Activated T-helper 17 cell treated with anti-CD3 and anti-CD28 coated beads, Interleukin-2, amount 50 U/mL, for 72 hours (primary cell): ENCODE measurements at places on chromosomes 4 and X. TPM values are rescaled to one million over a fixed set of nuclear protein-coding genes. Genes with fewer than 3 reads are reported as not detected.
A peak's percentile ranks its signal among the peaks of the same experiment; 100 is the strongest.

Gene KCNIP4
- not detected for total RNA-seq

- no peak for ATAC-seq
Observed at GRCh38 chrX:140510306-140510676, 5.4 kb upstream of the SOX3 start.

GRCh38 chr4:54986095-54986846 lies 139.1 kb downstream of the KDR start:
- ATAC-seq: no peak

- ATAC-seq: no peak
Observed at GRCh38 chr4:124092541-124092984, 620.0 kb downstream of the ANKRD50 start.

Gene FABP2
- not detected for total RNA-seq

GRCh38 chr4:56106180-56107147 lies 157.7 kb downstream of the CEP135 start:
- no peak for ATAC-seq

Gene NXF2B
- not detected for total RNA-seq

Gene ARAP2
- 44.8 TPM for total RNA-seq

DNA sequence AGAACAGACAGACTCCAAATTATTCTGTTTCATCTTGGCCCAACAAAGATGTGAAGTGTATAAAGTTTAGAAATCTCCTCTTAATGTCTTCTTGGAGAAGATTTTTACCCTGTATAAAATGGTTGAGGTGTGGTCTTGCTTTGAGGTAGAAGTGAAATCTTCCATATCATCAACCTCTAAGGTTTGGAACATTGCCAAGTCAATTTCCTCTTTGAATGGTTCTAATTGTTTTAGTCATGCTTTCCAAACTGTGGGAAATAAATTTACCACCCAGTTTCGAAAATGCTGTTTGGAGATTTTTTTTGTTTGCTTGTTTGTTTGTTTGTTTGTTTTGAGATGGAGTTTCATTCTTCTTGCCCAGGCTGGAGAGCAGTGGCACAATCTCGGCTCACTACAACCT lies 174.1 kb upstream of the ADAMTS3 start:
- ATAC-seq: no peak

DNA sequence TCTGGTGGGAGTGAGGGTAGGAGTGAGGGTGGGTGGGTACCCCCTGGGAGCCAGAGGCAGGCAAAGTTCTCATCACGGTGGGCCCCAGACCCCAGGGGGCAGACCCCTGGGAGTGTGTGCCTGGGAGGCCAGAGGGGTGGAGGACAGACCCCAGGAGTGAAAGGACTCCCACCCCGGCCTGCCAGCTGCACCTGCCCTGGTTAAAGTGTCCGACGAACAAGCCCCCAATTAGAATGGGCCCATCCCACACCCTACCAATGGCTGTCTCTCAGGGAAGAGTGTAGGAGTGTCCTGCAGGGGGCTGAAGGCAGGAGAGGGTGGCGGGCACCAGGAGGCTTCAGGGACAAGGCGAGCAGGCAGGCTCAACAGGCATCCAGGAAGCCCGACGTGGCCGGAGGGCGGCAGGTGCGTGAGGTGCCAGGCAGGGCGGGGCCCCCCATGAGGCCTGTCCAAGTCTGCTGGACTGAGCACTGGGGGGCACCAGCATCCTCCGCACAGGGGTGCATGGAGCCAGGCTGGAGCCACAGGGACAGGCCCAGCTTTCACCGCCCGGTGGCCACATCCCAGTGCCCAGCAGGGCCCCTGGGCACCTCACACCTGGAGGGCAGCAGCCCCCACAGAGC lies 8.7 kb downstream of the PDE6B start:
- ATAC-seq: no peak

Gene LIMCH1
- total RNA-seq: not detected

DNA sequence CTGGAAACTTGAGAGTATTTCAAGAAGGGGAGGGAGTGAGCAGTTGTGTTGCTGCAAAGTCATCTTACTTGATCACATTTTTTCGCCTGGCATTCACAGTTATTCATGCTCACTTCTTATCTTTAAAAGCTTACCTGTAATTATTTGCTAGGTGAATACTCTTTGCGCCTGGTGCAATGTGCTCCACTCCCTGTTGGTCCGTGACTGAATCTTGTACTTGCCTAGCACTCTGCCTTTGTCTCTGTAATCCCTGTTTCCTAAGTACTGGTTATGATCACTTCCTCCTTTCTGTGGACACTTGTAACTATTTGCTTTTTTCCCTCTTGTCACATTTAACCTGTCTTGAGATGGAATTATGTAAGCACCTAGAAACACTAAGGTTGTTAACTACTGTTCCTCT lies 5.8 kb downstream of the BMP2K start:
- ATAC-seq: no peak

Gene GPC4
- not detected for total RNA-seq

Gene USP17L28
- total RNA-seq: not detected

DNA sequence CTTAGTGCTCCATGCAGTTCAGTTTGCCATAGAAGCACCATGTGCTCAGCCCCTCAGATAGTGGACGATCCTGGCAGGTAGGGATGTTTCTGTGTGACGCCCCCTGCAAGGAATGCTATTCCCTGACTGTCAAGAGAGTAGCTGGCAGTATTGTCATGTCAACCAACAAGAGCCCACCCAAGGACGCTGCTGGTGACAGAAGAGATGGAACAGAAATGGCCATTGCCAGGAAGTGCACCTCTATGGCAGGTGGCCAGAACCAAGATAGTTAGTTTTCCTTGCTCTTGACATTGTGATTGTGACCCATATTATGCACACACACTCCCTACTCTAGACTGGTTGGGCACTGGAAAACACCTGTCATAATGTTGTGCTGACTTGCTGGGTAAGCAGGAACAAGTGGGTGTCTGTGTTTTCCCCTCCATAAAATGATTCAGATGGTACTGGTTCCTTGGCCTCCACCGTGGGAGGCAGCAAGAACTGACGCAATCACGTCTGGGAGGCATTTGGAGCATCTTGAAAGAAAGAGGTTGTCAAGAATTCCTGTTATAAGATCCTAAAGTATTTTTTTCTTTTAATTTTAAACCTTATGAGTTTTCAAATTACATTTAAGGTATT lies 507.9 kb downstream of the MID1IP1 start:
- ATAC-seq: peak; percentile 93

Gene MBNL3
- total RNA-seq: 13.9 TPM

Gene DMP1
- total RNA-seq: not detected

Gene CENPVL1
- total RNA-seq: not detected

DNA sequence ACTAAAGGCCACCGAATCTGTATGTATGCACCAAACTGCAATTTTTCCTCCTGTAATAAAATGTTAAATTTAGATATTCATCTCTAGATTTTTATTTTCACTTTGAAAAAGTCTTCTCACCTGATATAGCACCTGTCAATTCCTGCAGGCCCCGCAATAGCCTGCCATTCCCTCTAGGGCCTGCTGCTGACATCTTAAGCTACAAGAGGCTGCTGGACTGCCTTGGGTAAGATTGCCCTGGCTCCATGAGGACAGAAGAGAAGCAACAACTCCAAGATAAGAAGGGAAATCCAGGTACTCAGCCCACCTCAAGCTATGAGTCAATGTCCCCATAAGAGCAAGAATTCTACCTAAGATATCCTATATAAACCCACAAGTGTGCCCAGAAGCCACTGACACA lies 230.2 kb upstream of the AGTR2 start:
- no peak for ATAC-seq

GRCh38 chr4:48340276-48340964 lies 909 bp upstream of the SLAIN2 start:
- peak; percentile 38 for ATAC-seq

DNA sequence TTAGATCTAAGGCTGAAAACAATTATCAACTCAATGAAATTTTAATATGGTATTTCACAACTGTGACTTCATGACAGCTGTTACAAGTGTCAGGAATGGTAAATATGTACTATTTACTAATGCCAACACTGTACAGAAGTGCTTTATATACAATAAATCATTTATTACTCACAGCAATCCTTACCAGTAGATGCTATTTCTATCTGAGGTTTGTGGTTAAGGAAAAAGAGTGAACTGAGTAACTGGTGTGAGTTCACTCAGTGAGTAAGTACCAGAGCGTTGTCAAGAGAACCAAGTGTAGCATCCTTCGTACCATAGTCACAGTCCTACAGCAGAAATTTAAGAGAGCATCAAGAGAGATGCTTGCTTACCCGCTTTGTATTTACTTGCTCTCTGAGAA lies 23.3 kb downstream of the MTHFD2L start:
- ATAC-seq: peak; percentile 88

DNA sequence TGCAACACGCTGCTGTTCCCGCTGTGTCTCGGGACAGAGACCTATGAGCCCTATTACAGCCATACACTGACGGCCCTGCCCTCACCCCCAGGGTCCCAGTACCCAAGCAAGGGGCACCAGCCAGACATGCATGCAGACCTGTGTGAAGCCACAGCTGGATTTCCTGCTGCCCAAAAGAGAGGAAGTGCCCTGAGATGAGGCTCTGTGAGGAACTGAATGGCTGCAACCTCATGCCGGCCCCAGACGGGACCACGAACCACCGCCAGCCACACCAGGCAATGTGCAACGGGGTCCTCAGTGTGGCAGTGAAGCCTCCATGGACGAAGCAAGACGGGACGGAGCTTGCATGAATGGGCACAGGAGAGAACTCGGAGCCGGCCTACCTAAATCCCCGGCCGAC lies 21.1 kb downstream of the CTBP1 start:
- no peak for ATAC-seq

DNA sequence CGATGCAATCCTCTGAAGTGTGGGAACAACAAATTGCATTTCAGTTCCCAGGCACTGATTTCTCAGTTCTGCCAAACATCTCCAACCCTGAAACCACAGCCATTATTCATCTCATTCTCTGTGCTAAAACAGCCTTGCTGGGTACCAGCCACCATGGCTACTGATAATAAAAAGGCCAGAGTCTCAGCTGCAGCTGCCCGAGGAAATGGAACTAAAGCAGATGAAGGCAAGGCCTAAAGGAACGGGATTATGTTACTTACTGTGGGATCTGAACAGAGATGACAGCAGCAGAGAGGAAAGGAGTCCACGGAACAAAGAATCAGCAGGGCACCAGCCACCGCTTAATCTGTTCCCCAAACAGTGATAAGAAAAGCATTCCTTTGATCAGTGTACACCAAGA lies 155.7 kb downstream of the PAPSS1 start:
- no peak for ATAC-seq

Gene OPN1LW
- not detected for total RNA-seq

DNA sequence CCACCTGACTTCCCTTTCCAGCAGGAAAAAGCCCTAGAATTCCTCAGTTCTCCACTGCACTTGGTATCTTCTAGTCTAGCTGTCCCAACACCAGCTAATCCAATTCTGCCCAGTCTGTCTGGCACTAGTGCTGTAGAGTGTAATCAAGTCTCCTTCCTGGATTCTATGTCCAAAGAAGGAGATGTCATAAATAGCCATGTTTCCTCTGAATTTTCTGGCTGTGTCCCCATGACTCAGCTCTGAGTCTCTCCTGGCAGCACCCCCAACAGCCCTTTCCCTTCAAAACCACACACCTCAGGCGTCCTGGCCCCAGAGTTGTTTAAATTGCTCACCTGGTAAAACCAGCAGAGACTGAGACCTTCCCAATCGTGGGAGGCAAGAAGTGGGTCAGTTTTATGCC lies 197.2 kb downstream of the GRXCR1 start:
- ATAC-seq: no peak

Gene CXCL9
- total RNA-seq: 0.45 TPM

Gene IL13RA1
- 1.2 TPM for total RNA-seq

Gene BST1
- total RNA-seq: 0.32 TPM

Gene CPZ
- not detected for total RNA-seq

Gene FAM47E
- not detected for total RNA-seq

DNA sequence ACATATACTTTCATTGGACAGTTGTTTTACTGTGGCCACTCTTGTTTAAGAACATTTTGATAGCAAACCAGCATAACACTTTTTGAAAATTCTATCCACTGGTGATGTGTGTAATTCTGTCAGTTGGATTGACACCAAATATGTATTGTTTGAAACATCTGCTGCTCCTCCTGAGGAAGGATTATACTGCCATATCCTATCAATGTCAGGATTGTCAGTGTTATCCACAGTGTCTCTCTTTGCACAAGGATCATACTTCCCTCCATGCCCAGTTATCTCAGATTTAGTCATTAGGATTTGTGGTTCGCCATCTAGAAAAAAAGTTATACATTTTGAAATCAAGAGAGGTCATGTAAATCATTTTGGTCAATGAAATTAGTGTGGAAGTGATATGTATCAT lies 1859.6 kb downstream of the C4orf33 start:
- no peak for ATAC-seq

- ATAC-seq: no peak
Observed at GRCh38 chrX:102684772-102685520, 27.3 kb upstream of the GPRASP2 start.

GRCh38 chr4:98996765-98997068 lies 1.2 kb downstream of the METAP1 start:
- no peak for ATAC-seq

GRCh38 chrX:85569096-85569495 lies 189.6 kb upstream of the POF1B start:
- ATAC-seq: no peak
